Activated naive CD8-positive, alpha-beta T cell treated with anti-CD3 and anti-CD28 coated beads for 36 hours (primary cell): ENCODE measurements at places on chromosomes 6 and 20. TPM values are rescaled to one million over a fixed set of nuclear protein-coding genes. Genes with fewer than 3 reads are reported as not detected.

Gene SLC35B3
- total RNA-seq: 10.1 TPM

Gene FAM184A
- total RNA-seq: 3.7 TPM

Gene LINC00237
- total RNA-seq: not detected

Gene ZNF341
- total RNA-seq: 3.7 TPM

Gene XKR7
- 0.04 TPM for total RNA-seq

Gene CST2
- total RNA-seq: not detected

DNA sequence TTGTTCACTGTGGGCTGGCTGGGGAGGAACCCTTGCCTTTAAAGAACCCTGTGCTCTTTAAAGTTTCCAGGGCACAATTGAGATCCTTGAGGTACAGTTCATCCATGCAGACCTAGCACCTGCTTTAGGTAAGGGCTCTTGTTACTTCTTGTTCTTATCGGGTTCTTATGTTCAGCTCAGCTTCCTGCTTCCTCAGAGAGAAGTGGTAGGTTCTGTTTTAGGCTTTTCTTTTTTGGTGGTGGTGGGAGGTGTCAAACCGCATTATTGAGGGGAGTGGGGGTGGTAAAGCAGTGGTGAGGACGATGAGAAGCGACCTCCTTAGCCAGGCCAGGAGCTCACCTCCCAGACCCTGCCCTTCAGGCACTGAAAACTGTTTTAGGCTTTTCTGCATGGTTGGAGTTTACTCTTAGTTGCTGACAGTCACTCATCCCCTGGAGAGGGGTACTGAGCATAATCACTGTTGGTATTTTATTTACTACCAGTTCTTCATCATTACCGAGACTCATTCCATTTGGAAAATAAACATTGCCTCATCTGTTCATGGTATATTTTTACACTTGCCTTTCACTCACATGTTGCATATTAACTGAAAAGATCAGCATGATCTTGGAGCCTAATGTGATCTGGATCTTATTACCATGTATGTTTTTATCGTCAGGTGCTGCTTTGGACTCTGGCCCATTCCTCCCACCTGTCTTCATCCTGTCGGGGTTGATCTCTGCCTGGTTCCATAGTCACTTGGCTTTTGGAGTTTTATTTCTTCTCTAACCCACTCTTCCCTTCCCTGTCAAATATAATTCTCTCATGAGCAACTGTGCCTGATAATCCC, 35.4 kb downstream of the SLC16A10 start:
- peak; percentile 21 for DNase-seq

GRCh38 chr20:54848984-54849538, 373.7 kb downstream of the DOK5 start:
- no peak for DNase-seq

GRCh38 chr6:90214966-90215365, 81.7 kb downstream of the BACH2 start:
- DNase-seq: no peak

DNA sequence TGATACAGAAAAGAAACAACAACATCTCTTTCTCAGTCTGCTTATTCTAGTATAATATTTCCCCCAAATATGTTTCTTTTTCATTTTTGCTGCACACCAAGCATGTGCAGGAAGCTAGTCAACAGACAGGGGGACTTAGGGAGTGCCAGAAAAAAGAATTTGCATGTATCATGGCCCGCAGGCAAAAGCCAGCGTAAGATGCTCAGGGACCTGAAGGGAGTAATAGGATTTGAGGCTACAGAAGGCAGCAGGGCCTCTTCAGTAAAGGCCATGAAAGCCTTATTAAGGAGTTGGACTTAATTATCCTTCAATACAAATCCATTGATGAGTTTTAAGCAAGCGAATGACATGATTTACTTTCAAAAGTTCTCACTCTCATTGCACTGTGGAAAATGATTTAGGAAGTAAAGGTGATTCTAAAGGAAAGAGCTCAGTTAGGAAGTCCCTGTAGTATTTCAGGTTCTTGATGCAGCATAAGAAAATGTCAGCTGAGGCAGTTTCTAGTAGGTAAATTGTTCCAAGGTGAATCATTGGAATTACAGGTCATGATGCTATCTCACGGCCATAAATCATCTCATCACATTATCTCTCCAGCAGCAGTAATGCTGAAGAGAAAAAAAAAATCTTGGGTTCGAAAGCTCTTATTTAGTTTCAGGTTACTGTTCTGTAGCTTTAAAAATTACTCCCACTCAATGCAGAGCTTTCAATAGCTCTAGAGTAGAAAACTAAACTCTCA, 94.8 kb downstream of the PTCHD4 start:
- DNase-seq: no peak

DNA sequence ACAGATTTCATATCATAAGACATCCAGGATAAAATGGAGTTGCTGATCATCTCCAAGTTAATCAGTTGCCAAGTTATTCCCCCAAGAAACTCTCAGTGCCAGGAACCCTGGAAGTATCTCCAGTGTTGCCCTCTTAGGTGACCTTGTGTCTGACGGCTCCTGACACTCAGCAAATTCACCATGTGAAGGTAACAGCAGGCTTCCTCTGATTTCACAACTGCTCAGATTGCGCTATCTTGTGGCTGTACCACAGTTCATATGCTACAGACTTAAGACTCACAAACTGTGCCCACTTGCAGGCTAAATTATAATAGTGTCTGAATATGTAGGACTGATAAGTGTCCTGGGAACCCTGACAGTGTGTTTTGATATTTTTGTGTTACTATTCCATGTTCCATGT, 186.6 kb upstream of the OPRM1 start:
- no peak for DNase-seq

DNA sequence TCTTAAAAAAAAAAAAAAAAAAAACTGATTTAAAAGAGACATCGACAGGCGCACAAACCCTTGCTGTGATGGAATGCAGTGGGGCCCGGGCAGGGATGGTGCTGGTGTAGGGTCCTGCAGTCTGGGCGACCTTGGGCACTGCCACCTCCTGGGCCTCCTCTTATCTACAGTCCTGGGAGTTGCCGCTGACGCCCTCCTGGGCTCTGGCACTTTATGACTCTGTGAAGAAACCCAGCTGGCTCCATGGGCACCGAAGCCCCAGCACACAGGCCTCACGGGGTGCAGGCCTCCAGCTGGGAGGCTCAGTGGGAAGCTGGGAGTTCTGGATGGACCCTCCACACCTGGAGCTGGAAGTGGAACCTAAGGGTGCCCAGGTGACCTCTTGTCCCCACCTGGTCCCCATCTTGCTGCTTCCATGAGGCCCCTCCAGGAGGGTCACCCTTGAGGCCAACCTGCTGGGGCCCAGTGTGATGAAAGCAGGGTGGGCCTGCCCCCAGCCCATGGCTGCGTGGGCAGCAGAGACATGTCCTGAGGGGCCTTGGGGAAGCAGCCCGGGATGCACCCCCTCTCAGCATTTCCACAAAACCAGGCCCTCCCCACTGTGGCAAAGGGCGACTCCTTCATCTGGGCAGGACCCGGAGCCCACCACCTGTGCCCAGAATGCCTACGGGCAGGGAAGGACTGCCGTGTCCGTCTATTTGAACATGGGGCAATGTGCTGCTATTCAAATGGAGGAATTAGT, 104.9 kb downstream of the ASXL1 start:
- no peak for DNase-seq

- no peak for DNase-seq
Observed at GRCh38 chr20:5825130-5825719, 75.0 kb downstream of the SHLD1 start.

GRCh38 chr6:124557873-124558272, 404.4 kb upstream of the RNF217 start:
- no peak for DNase-seq

DNA sequence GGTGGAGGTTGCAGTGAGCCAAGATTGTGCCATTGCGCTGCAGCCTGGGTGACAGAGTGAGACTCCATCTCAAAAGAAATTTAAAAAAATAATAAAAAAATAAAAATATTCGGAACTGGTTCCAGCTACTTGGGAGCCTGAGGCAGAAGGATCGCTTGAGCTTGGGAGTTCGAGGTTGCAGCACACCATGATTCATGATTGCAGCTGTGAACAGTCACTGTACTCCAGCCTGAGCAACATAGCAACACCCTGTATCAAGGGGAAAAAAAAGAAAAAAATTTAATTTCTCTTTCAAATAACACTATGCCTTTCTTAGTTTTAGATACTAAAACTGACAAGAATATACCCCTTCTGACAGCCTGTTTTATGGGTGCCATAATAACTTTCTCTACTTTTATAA, 10.5 kb downstream of the KDM1B start:
- no peak for DNase-seq

DNA sequence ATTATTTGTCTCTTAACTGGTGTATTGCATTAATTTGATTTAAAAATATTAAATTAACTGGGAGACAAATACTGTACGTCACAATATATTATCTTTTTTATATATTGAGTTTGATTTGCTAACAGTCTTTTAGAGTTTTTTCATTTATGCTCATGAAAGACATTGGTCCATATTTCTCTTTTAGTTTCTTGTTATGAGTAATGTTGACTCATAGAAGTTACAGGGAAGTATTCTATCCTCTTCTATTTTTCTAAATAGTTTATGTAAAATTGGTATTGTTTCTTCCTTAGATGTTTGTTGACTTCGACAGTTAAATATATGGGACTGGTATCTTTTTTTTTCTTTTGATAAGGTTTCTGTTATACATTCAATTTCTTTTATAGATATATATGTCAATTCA, 1115.6 kb upstream of the CITED2 start:
- no peak for DNase-seq

DNA sequence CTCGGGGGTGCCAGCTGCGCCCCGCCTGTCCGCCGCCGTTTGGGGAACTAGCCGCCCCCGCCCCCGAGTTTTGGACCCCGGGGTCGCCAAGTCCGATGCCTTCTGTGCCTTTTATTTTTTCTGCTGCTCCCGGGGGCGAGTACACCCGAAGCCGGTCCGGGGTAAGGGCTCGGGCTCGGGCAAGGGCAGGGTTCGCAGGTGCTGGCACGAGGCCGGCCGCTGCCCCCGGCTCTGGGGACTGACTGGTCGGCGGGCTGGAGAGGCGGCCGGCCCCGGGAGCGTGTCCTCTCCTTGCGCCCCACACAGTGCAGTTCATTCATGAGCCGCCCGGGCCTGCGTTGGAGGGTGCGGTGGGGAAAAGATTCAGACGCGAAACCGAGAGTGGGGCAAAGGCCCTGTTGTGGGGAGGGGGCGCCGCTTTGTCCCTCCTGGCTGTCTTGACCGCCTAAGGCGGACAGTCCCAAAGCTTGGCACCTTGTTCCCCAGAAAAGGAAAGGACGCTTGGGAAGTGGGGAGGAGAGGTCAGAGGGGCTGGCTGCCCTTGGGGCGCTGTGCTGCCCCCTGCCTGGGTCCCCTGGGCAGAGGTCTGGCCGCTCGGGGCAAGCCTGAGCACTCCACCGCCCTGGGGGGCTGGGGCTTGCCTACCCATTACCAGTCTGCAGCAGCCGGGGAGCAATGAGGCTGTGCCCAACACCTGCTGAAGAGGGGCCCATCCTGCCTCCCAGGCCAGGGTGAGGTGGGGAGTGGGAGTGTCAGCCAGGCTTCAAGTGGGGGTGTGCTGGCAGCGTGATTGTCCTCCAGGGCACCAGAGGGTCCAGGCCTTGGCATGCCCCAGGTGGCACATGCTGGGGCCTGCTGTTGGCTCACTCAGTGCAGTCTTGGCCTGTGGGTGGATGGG, 915 bp downstream of the TMEM63B start:
- DNase-seq: peak; percentile 22

GRCh38 chr6:170166511-170167122, 124.3 kb downstream of the DLL1 start:
- DNase-seq: no peak

- no peak for DNase-seq
Observed at GRCh38 chr6:158630938-158631616, 13.5 kb downstream of the DYNLT1 start.

- DNase-seq: no peak
Observed at GRCh38 chr6:143632894-143633293, 44.9 kb upstream of the PHACTR2 start.

DNA sequence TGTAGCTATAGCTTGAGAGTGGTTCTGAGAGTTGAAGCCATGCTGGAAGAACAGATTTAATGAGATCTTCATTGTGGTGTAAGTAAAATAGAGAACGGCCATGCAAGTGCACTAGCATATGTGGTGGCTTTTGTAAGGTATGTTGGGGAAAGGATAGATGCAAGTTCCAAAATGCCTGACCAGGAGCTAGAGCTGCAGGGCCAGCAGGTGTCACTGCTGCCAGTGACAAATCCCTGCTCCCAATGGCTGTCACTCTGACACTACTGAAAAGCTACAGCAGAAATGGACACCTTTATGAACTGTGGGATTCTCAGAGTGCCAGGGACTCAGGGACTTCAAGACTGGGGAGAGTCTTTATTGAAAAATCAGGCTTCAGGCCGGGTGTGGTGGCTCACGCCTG, 23.1 kb upstream of the VIP start:
- DNase-seq: no peak

DNA sequence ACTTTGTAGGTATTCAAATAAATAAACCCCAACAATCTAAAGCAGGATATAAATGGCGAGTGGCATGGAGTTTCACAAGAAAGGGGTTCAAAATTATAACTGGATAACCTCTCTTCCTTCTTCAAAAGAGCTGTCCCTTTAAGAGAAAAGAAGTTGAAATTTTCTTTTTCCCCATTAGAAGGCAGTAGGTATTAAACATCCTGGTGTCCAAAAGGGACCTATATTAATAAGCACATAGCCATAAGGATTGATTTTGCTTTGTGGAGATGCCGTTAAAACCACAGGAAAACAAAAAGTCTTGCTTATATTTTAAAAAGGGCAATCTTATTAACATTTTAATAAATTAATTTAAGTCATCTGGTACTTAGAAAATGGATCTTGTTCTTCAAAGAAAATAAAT, 76.5 kb downstream of the LYRM4 start:
- no peak for DNase-seq

DNA sequence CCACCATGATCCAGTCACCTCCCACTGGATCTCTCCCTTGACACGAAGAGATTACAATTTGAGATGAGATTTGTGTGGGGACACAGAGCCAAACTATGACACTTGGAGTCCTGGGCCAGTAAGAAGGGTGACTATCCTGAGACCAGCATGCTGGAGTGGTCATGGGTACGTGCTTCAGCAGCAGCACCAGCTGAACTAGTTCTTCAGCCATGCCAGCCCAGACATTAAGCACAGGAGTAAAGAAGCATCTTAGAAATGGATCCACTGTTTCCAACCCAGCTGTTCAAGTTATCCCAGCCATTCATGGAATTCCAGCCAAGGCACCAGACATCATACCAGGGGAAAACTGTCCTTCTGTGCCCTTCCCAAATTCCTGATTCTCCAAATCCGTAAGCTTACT, 370.0 kb downstream of the MAFB start:
- DNase-seq: no peak

- DNase-seq: no peak
Observed at GRCh38 chr6:47207261-47207660, 102.4 kb downstream of the TNFRSF21 start.

DNA sequence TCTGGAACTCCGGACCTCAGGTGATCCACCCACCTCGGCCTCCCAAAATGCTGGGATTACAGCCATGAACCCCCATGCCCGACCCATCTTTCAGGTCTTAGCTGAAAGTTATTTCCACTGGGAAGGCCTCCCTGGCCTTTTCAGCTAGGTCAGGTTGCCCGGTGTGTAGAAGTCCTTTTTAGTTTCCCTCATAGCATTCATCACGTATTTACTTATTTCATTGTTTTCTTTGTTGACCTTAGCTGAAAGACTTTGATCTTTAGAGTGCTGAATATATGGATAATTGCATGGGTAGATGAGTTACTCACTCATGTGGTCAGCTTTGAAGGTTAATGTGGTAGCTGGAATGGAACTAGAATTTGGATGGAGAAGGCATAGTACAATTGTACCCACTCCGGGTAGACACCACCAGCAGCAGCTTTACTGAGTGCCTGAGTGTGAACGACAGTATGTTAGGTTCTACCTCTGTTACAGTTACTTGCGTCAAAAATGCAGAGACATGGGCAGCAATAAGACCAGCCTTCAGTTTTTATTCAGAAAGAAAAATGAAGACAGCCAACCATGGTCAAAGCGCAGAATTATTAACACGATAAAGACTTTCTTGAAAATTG, 9.1 kb downstream of the KIZ start:
- no peak for DNase-seq
